Activated CD8-positive, alpha-beta memory T cell treated with anti-CD3 and anti-CD28 coated beads for 24 hours (primary cell): ENCODE measurements at places on chromosomes 5 and 9.

DNA sequence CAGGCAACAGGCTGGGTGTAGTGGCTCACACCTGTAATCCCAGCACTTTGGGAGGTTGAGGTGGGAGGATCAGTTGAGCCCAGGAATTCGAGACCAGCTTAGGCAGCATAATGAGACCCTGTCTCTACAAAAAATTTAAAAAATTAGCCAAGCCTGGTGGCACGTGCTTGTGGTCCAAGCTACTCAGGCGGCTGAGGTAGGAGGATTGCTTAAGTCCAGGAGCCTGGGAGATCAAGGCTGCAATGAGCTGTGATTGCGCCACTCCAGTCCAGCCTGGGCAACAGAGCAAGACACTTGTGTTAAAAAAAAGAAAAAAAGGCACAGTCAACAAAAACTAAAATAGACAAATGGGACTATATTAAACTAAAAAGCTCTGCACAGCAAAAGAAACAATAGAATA lies 29.3 kb downstream of the ATP6V0E1 start:
- no peak for DNase-seq

- DNase-seq = no peak
These were observed 44.6 kb upstream of the LPCAT1 start for GRCh38 chr5:1568201-1568979.

DNA sequence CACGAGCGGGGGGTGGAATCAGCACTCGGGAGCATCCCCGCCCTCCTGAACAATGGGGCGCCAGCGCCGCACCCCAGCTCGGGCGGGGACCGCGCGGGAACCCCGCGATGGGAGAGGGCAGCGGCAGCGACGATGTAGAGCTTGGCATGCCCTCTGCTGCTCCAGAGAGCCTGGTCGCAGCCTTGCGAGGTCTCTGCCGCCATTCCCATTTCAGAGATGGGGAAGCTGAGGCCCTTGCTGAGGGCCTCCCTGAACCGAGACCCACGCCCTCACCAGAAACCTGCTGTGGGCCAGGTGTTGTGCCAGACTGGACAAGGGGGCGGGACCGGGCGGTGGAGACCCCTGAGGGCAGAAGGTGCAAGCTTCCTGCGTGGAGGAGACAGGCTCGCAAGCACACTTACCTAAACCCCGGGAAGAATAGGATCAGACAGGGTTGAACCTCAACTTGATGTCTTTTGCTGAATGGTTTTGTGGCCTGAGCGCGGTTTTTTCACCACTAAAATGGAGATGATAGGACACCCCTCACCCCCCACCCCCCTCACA lies 647 bp upstream of the MEGF9 start:
- no peak for DNase-seq

DNA sequence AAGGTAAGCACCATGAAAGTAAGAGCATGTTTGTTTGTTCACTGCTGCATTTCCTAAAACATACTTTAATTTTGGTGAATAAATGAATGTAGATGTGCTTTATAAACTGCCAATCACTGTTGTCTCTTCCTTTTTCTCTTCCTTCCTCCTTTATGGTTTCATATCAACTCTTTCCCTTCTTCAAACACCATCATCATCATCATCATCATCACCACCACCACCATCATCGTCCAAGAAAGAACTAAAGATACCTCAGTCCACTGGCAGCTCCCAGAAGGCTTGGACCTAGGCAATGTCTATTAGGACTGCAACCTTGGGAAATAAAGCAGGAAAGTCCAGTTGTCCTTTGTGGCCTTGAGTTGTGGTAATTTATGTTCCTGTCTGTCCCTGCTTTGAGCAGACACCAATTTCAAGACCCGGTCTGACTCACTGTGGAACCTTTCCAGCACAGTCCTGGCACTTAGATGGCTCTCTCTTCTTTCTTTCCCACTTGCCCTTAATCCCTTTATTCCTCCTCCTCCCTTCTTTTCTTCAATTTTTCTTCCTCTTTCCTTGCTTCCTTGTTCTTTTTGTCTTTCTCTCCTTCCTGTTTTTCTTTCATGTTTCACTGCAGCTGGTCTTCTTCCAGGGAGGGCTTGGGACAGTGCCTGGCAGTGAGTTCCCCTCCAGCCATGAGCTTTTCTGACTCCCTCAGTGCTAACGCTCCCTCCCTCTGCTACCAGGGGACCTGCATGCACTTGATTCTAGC lies 99.3 kb downstream of the ANGPTL2 start:
- DNase-seq = no peak

GRCh38 chr5:180691046-180691445 lies 41.6 kb upstream of the FLT4 start:
- no peak for DNase-seq

DNA sequence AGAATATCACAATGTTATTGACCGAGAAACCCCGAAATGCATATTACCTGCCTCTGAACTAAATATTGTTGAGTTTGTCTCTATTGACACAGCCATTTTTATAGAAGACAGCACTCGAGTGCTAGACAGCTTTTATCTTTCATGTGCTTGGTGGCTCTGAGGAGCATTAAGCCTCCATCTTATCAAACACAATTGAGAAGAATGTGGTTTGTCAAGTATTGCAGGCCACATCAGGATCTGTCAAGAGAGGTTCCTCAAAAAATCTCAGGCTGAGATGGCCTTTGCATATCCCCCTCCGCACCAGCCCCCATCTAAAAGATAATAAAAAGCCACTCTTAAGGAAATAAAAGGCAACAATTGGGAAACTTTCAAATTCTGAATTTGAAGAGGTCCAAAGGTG lies 284.8 kb downstream of the DENND1A start:
- DNase-seq = no peak

DNA sequence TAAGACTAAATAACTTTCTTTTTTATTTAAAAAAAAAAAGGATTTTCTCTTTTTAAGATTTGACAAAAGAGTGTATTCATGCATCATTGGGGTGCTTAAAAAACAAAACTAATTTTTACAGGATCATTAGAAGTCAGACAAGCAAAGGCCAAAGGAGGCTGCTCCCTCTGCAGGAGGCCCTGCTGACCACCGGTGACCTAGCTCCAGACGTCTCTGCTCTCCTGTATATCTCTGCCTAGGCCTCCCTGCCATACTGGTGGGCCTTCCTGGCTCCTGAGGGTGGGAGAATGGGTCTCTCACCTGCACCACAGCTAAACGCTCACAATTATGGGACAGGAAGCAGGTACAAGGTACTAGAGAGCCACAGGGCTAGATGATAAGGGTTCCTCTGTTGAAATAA lies 36.6 kb downstream of the CSF2 start:
- no peak for DNase-seq

DNA sequence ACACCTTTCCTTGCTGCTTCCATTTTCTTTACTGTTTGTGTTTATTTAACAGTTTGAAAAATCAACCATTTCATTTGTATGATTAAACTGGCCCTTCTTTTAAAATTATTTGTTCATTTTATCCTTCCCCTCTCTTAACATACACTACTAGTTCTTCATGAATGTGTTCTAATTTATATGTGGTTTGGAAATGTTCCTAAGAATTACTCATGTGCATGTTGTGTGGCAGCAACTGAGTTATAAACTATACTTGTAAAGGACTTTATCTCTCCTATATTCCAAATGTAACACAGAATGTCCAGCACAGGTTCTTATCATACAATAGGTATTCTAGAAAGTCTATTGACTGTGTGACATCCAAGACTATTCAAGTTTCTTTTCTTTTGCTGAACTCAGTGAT lies 358.2 kb upstream of the MEF2C start:
- no peak for DNase-seq
